ENCODE measurements at places on chromosomes 16 and 17. TPM values are rescaled to one million over a fixed set of nuclear protein-coding genes. Genes with fewer than 3 reads are reported as not detected.

Gene COPS3
- 102 TPM for total RNA-seq

Gene TEX14
- total RNA-seq = 0.09 TPM

Gene TLE7
- not detected for total RNA-seq

Gene LRRC36
- 0.60 TPM for total RNA-seq

Gene C17orf78
- not detected for total RNA-seq

Gene CTDNEP1
- 170 TPM for total RNA-seq

Gene RNF43
- 20.5 TPM for total RNA-seq
